ENCODE measurements at places on chromosomes 11 and 22. TPM values are rescaled to one million over a fixed set of nuclear protein-coding genes. Genes with fewer than 3 reads are reported as not detected.
A peak's percentile ranks its signal among the peaks of the same experiment; 100 is the strongest.

DEUP1 gene
- polyA plus RNA-seq, result 2.0 TPM

CREB3L1 gene
- polyA plus RNA-seq, result 11.7 TPM

GRCh38 chr11:26537341-26537740 is 34.7 kb downstream of the MUC15 start:
- DNase-seq, result no peak

DNA sequence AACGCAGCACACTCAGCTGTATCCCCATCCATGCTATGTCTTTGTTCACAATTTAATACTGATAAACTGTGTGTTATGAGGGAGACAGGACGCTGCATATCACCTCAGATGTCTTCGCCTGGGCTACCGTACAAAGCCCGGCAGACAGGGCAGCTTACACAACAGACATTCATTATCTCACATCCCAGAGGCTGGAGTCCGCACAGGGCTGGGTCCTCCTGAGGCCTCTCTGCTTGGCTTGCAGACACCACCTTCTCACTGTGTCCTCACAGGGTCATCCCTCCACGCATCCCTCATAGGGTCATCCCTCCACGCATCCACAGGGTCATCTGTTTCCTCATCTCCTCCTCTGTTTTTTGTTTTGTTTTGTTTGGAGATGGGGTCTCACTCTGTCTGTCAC is 61.2 kb downstream of the SHANK2 start:
- DNase-seq, result no peak

OR52I2 gene
- polyA plus RNA-seq, result 0.06 TPM

GRCh38 chr22:41957941-41958556 is 6.1 kb downstream of the SMIM45 start:
- no peak for DNase-seq

GRCh38 chr22:43789452-43789851 is 22.7 kb downstream of the EFCAB6 start:
- DNase-seq, result peak; percentile 96

PRDX5 gene
- 784 TPM for polyA plus RNA-seq

DNA sequence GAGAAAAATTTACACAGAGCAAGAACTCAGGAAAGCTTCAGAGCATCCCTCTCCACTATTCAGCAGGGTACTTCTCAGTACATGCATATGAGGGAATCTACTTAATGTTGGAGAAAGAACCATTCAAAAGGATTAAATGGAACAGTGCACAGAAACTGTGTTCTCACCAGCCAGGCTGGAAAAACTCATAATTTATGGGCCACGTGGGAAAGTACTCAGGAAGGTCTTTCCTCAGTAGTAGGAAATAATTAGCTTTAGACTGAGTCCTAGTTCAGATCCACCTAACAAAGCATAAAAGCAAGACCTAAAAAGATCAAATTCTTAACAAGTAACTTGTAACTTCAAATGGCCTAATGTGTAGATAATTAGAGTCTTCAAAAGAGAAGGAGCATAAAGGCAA is 134.0 kb downstream of the FAM76B start:
- DNase-seq, result no peak

TCIRG1 gene
- 47.5 TPM for polyA plus RNA-seq

DNA sequence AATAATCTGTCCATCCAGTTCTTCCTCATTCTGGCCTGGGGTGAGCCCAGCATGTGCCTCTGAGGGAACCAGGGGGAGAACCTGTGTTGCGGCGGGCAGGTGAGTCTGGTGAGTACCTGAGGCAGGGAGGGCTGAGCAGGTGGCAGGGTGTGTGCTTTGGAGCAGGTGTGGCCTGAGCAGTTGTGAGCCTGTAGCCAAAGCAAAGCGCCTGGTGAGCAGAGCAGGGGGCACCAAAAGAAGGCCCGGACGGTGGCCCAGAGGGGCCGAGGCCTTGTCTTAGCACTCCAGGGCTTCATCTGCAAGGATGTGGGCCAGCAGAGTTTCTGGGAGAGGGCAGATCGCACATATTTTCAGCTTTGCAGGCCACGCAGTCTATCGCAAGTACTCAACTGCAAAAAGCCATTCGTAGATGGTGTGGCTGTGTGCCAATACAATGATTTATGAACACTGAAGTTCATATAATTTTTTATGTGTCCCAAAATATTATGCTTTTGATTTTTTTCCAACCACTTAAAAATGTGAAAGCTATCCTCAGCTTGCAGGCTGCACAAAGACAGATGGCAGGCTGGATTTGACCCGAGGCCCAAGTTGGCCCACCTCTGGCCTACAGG is 8.7 kb downstream of the GLB1L2 start:
- DNase-seq, result no peak

CD3D gene
- not detected for polyA plus RNA-seq

- peak; percentile 64 for DNase-seq
Measured at GRCh38 chr22:33658775-33659174, 261.5 kb downstream of the LARGE1 start.

LRRC74B gene
- not detected for polyA plus RNA-seq

KCNE3 gene
- 0.33 TPM for polyA plus RNA-seq

DNA sequence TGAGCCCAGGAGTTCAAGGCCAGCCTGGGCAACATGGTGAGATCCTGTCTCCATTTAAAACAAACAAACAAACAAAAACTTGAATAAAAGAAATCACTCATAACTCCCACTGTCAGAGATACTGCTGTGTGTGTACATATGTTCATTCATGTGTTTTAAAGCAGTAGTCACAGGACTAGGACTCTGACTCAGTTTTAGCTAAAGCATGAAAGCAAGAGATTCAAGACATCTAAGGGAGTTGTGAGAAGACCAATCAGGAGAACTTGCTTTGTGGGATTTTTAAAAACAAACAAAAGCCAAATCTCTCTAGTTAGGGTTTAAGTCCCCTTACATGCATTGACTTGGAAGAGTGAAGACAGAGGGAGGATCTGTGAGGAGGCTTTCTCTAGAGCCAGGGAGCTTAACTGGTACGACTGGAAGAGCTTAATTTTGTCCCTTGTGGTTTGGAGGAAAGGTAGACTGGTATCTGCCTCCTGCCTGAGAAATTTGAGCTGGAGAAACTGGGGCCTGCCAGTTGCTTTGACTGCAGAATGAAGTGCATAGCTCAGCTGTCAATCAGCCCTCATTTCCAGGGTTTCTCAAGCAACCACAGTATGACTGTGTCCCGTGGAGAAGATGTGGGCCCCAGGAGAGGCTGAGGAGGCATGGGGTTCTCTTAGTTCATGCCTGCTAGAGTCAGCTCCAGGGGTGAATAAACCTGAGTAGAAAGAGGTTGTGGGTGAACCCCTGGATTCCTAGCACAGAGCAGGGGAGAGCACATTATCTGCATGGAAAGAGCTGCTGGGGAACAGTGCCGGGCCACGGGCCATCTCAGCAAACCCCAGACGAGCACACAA is 30.6 kb downstream of the EXPH5 start:
- no peak for DNase-seq

ATXN10 gene
- 267 TPM for polyA plus RNA-seq

DNA sequence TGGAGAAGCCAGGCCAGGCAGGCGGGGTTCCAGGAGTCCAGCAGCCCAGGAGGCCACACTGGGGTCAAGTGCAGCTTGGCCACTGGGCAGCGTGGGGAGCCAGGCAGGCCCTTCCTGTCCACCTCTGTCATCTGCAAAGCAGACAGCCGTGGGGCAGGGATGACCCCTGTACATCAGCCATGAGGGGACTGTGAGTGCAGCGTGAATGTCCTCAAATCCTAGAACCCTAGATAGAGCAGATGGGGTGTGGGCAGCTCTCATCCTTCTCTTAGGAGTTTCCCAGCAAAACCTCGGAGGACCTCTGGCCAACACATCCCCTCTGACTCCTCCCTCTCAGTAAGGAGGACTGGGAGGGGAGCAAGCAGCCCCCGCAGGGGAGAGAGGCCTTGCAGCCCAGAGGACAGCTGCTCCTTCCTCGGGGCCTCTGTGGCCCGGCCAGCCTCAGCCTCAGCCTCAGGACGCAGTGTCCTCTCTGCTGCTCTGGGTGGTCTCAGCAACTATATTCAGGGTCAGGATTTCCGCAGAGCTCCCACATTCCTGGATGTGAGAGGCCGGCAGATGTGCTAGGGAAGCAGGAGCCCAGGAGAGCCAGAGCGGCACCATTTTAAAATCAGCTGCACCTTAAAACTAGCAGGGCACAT is 820.5 kb downstream of the BRD1 start:
- no peak for DNase-seq

DNA sequence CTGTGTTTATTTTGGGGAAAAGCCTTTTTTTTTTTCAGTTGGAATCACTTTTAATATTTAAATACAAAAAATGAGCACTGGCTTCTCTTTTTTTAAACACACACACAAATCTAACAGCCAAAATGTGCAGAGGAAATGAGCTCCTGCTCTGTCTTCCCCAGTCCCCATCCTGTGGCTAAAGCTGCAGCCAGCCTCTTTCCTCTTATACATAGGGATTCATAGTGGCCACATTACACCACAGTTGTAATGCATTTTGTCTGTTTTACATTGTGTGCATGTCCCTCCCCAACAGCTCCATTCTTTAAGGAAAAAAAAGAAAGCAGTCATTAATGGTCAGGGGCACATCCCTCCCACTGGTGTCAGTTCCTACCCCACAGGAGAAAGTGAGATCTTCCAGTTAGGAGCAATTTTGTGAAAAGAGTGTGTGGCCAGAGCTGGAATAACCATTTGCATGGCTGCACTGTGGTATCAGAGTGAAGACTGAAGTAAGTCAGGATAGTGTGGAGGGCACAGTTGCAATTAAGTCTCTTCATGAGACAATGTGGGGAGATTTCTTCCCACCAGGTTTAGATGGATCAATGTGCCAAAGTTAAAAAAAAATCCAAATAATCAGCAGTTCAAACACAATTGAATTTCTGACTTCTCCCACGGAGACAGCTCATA is 220.6 kb downstream of the TMEM135 start:
- no peak for DNase-seq

- no peak for DNase-seq
Measured at GRCh38 chr11:3003396-3004231, 11.5 kb upstream of the NAP1L4 start.

- DNase-seq, result no peak
Measured at GRCh38 chr11:67406969-67407687, 3.2 kb downstream of the TBC1D10C start.

- DNase-seq, result peak; percentile 38
Measured at GRCh38 chr11:113632981-113633380, 73.1 kb downstream of the TMPRSS5 start.

NFAM1 gene
- polyA plus RNA-seq, result 0.97 TPM

DNA sequence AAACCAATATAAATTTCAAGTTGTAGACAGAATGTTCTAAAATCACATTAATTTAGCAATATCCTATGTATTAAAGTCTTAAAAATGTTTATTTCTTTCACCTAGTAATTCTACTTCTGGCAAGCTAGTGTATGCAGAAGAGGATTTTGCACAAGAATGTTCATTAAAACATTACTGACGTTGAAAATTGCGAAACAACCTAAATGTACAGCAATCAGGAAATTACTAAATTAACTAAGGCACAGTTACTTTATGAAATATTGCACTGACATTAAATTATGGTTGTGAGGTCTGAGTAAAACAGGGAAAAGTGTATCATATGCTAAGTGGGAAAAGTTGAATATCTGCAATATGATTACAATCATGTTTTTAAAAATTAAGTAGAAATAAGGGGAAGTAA is 4.1 kb downstream of the SLC36A4 start:
- no peak for DNase-seq

FGF3 gene
- not detected for polyA plus RNA-seq

CD3G gene
- polyA plus RNA-seq, result not detected

HTR3A gene
- not detected for polyA plus RNA-seq

GLB1L2 gene
- polyA plus RNA-seq, result 2.6 TPM

GRCh38 chr11:64846998-64847666 is 2.7 kb upstream of the CDC42BPG start:
- peak; percentile 96 for DNase-seq

DNA sequence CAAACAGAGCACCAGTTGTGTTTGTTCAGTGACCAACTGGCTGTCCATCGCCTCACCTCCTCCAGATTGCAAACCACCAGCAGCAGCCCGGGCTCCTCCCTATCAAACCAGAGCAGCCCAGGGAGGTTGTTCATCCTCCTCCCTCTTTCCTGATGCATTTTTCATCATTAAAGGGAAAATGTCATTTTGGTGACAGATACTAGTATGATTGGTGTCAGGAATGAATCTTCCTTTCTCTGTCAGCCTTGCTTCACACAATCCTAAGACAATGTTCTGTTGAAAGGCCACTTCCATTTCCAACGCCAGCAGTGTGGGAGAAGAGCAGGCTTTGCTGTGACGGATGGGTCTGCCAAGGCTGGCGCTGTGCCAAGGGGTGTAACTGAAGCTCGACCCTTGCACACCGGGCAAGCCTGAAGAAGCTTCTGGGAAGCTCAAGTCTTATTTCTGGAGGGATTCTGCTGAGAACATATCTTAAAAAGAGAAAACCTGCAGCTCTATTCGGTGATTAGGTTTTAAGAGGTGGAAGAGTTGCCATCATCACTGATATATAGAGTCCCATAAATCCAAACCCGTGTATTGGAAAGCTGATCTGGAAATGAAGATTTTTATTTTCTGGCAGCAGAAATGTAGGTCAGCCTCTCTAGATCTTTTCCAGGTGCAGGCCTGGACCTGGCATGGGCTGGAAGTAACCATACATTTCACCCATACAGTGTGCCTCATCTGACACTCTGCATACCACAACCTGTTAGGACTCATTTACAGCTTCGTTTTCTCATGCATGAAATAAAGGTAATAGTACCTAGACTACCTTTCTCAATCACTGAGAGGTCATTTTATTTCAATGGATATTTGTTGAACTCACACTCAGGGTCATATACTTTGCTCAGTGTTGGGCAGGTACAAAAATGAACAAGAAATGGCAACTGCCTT is 524.5 kb downstream of the NTM start:
- peak; percentile 18 for DNase-seq

GRCh38 chr11:117333917-117334316 is 6.3 kb downstream of the CEP164 start:
- DNase-seq, result no peak

DNA sequence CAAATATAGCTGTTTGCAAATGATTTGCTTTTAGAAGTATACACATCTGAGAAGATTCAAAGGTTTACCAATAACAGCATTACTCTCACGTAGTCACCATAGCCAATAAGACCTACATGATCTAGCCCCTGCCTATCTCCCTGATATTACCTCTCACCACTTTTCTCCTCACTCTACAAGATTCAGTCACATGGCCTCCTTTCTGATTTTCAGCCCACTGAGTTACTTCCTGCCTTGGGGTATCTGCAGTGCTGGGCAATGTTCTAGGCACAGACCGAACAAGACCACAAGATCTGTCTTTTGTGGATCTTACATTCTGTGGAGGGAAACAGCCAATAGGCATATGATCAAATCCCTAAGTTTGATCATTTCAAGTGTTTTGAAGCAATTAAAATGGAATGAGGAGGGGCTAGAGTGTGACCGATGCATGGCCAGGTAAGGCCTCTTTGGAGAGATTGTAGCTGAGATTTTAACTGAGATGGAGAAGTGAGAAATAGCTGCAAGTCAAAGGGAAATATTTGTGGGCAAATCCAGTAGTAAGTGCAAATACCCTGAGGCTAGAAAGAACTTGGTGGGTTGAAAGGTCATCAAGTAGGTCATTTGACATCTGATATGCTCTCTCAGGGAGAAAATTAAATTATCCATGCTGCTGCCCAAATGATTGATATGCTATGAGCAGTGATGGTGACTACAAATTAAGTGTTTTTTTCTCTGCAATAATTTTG is 43.1 kb downstream of the ARL14EP start:
- DNase-seq, result no peak

GGTLC3 gene
- 2.2 TPM for polyA plus RNA-seq
